ENCODE measurements at places on chromosomes 7 and 10. TPM values are rescaled to one million over a fixed set of nuclear protein-coding genes. Genes with fewer than 3 reads are reported as not detected.

Gene TSPAN14
- total RNA-seq, result 163 TPM

- no peak for DNase-seq
Measured at GRCh38 chr10:78617115-78617514, 451.7 kb upstream of the ZMIZ1 start.

Gene MYL10
- not detected for total RNA-seq

Gene ADAM12
- total RNA-seq, result 10.5 TPM

GRCh38 chr10:95260397-95260881 lies 30.4 kb downstream of the PDLIM1 start:
- no peak for DNase-seq

DNA sequence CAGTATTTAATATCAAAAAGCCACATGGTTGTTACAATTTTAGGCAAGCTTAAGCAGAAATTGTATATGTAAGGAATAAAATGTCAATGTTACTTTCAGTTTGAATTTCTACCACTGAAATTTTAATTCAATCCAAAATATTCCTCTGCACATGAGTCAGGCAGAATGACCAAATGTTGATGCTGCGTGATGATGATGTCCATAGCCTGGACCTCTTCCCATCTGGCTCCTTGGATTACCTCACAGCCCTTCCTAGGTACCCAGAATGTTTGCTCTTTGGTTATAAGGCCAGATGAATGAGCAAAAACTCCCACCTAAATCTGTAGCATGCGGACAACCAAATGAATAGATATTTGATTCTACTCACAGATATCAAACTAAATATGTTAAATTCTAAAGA lies 258.3 kb upstream of the IMMP2L start:
- DNase-seq, result no peak

DNA sequence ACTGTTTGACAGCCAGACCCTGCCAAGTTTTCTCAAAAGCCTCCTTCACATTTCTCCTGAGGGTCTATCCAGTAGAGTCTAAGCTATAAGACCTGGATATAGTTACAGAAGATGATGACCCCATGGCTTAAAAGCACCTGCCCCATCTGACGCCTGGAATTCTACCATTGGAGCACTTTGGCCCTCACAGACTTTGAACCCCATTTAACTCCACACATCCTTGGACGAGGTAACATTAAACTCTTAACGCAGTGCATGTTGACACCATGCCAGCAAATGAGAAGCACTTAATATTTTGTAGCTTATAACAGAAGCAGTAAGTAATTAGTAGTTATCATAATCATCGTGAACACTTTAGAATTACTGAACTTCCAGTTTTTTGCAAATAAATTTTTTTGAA lies 61.9 kb upstream of the SMNDC1 start:
- DNase-seq, result no peak

Gene ARPC1B
- 312 TPM for total RNA-seq

DNA sequence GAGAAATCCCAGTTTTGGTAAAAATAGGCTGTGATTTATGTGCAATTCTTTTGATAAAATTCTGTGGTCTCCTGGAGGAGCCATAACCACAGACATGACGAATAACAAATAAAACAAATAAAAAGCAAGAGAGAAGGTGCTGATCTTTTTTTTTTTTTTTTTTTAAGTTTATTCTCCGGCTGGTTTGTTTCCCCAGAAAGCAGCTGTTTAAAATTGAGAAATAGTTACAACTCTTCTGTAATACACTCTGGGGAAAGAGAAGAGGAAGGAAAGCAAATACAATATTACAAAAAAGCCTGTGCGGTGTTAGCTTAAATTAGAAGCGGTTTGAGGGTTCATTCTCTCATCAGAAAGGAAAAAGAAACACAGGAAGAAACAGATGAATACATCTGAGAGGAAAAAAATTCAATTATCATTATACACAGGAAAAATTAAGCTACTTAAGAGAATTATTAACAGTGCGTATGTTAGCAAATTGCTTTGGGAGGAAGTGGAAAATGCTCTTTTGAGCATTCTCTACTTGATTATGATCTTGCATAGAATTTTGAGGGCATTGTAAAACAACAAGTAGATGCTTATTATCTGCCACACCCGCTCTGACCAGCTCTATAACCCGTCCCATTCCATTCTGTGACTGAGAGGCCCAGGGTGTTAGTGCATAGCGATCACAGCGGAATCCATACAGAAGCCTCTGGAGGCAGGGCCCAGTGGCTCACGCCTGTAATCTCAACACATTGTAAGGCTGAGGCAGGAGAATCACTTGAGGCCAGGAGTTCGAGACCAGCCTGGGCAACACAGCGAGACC lies 40.6 kb upstream of the WAC start:
- no peak for DNase-seq

Gene AKR1D1
- not detected for total RNA-seq

Gene TRIL
- total RNA-seq, result 1.2 TPM

DNA sequence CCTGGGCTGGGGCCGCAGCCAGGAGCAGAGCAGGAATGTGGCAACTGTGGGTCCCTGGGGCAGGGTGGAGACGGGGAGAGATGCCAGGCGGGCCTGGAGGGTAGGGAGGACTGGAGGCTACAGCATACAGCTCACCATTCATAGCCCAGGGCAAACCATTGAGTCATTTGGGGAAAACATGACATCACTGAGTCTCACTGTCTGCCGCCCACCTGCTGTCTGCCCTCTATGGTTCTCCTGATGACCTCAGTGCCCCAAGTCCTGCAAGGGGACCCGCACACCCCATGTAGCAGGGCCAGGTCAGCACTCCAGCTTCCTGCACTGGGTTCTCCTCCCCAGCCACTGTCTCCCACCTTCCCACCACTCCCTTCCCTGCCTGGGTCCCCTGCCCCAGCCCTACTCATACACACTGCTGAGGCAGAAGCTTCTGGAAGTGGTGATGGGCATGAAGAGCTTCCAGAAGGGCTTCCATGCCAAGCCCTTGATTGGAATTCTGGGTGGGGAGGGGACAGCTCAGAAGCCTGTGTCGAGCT lies 10.4 kb downstream of the CHST3 start:
- no peak for DNase-seq

GRCh38 chr10:639751-640672 lies 49.5 kb downstream of the DIP2C start:
- no peak for DNase-seq

Gene TRIM50
- not detected for total RNA-seq

GRCh38 chr10:11553773-11554381 lies 57.6 kb downstream of the USP6NL start:
- DNase-seq, result no peak

- no peak for DNase-seq
Measured at GRCh38 chr7:50166997-50167965, 74.2 kb upstream of the ZPBP start.

DNA sequence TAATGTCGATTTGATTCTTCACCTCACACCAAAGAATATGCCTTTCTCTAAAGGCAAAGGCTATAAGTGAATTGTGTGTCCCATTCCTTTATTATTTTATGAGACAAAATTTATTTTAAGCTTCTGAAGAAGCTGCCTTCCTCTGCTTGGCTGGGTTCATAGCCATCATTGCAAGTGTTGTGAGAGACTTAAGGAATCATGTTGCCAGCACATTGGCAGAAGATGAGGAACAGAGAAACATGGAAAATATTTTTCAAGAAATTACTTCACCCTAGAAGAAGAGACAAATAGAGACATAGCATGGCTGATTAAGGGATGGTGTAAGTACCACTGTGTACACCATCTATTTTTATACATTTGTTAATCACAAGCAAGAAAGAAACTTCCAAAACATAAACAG lies 230.1 kb upstream of the SEMA3E start:
- DNase-seq, result no peak

Gene BEND7
- 27.5 TPM for total RNA-seq

GRCh38 chr7:132580277-132580676 lies 4.0 kb upstream of the PLXNA4 start:
- DNase-seq, result no peak

DNA sequence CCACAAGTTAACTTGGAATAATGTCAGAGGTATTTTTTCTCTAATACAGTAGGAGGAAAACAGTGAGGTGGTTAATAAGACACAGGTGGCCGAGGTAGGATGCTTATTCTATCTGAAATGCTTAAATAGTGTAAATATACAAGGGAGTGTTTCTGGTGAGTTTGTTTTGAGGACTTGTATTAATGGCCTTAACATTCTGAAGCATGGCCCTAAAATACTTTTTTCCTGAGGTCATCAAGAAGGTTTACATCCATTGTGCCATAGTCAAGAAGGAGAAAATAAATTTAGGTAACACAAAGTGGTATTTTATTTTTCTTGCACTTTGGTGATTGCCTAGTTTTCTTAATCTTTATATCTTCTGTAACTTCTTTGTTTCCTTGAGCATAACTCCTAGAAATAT lies 18.8 kb downstream of the GNAI1 start:
- DNase-seq, result no peak

DNA sequence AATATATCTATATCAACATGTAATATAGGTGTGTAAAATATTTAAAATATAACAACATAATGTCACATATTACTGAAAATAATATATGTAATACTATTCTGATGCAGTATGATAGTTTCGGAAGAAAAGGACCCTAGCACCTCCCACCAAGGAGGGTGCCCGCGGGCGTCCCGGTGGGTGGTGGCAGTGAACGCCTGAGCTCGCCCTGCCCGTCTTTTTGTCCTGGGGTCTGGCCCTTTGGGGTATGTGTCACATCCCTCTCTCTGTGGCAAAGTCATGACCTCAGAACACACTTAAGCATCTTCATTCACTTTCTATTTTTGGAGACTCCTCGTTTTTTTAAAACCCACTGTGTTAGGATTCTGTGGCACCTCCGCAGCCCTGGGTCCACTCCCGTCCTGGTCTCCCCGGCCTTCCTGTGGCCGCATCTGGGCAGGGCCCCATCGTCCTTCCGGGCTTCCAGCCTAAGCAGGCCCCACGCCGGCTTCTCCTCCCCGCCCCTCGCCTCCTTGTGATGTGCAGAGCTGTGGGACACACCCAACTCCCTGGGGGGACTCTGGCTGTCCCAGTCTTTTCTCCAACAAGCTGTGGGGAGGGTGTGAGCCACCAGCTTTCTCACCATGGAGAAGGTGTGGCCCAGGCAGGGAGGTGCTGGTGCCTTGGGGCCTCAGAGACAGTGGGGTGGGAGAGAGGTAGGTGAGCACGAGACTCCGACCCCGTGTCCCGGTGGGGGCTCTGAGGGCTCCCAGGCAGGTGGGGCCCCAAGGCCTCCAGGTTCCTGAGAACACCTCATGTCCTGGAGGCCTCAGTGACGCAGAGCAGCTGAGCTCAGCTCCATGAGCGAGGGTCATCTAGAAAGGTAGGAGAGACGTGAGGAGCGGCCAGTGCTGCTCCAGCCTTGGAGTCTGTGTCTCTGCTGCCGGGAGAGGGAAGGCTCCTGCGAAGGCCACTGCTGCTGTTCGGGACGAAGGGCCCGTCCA lies 16.5 kb downstream of the PWWP2B start:
- no peak for DNase-seq

GRCh38 chr10:23391821-23392220 lies 47.1 kb upstream of the OTUD1 start:
- DNase-seq, result no peak

DNA sequence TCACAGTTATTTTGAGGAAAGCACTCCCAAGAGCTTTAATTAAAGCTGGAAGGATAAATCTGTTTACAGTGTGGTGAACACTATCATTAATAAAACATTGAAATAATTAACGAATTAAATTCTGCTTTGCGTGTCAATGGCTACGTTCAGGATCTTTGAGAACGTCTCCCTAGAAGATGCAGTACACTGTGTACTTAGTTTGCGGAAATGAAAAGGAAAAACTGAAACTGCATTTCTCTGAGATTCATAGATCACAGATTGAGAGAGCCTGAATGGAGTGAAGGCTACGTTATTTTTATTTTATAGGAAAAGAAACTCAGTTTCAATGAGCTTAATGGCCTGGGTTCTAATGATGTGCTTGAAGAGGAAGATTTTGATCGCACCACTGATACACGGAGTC lies 85.3 kb downstream of the NRP1 start:
- no peak for DNase-seq

GRCh38 chr10:54983255-54983654 lies 182.2 kb upstream of the PCDH15 start:
- DNase-seq, result no peak

Gene ZNF425
- 10.9 TPM for total RNA-seq

Gene FFAR4
- total RNA-seq, result 0.90 TPM

Gene DNAJC12
- 4.6 TPM for total RNA-seq

DNA sequence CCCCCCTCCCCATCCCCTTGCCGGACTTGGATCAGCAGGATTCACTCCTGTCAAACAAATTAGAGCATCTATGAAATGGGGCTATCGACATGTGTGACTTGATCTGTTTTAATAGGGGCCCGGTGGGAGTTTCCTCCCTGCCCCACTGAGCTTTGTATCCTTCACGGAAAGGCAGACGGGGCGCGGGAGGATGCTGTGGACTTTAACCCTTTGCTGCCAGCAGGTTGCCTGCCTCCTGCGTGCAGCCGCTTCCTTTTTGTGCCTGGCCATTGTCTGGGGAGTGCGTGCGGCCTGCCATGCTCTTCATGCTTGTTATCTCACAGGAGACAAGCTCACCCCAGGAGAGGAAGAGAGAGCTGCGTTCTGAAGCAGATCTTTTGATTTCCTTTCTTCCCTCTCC lies 512.8 kb upstream of the GALNT17 start:
- DNase-seq, result no peak

DNA sequence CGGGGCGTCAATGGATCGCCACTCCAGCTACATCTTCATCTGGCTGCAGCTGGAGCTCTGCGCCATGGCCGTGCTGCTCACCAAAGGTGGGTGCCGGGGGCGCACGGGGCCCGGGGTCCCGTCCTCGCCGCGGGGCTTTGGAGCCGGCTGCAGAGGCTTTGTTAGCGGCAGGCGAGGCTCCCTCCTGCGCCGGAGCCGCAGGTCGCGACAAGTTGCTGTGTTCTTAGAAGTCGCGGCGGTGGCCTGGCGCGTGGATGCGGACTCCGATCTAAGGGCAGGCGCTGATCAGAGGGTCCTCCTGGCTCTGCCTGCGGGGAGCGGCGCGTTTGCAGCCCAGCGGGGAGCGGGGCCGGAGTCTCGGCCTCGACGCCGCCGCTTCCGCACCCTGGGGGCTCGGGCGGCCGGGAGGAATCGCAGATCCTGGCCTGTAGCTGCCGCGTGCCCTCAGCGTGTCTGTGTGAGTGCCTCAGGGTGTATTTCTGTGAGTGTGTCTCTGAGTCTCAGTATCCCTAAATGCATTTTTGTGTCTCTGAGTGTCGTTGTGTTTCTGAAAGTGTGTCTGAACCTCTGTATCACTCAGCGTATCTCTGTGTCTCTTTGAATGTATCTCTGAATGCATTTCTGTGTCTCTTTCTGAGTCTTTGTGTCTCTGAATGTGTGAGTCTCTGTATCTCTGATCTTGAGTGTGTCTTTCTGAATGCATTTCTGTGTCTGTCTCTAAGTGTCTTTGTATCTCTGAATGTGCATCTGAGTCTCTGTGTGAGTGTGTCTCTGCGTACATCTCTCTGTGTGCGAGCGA lies 766 bp downstream of the BAMBI start:
- DNase-seq, result no peak

GRCh38 chr7:137961200-137962177 lies 40.4 kb downstream of the CREB3L2 start:
- DNase-seq, result no peak

Measured in tibial nerve (tissue), 4 donors.